ENCODE measurements at places on chromosomes 1 and 21.

DNA sequence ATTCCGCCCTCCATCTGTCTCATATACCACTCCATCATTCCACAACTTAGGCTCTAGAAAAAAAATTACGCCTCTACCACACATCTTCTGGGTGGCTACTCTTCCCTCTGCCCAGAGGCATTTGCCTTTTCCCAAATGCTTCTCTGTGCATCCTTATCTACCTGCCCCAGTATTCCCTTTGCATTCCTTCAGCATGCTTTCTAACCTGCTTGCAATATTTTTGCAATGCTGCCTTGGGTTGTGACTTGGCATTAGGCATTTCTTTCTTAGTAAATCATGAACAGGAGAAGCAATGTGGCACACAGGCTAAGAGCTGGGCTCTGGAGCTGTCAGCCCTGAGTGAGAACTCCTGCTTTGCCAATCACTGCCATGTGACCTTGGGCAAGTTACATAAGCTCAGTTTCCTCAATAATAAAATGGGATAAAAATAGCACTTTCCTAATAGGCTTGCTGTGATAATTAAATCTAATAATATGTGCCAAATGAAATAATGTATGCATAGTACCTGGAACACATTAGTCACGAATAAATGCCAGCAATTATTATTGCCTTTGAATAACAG, 276.0 kb downstream of the ASTN1 start:
- DNase-seq, result no peak

- peak; percentile 13 for DNase-seq
Measured at GRCh38 chr1:165408518-165408917, 36.4 kb downstream of the RXRG start.

GRCh38 chr21:20270365-20271055, 727.7 kb upstream of the NCAM2 start:
- no peak for DNase-seq

DNA sequence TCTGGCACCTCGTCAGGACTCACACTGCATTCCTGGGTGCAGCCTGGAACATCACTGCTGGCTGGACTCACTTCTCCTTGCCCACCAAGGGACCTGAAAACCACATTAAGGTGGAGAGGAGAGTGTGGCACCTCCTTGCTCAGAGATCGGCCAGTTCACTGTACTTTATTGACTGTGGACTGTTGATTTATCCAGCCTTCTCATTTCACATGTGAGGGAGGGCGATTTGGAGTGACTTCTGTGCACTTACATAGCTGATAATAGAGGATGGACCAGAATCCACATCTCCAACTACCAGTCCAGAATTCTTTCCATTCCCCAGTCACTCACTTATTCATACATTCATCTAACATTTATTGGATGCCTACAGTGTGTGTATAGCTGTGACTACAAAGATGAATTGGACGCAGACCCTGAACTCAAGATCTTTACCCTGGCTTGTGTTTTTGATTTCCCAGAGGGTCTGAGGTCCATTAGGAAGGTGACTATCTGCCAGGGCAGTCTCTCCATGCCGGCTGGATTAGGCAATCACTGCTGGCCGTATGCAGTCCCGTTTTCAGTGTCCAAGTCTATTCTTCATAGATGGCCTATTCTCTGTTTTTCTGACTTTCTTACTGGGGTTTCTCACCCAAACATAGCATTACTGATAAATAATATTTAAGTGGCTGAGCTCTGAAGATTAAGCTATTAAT, 233.5 kb upstream of the SGIP1 start:
- DNase-seq, result no peak

DNA sequence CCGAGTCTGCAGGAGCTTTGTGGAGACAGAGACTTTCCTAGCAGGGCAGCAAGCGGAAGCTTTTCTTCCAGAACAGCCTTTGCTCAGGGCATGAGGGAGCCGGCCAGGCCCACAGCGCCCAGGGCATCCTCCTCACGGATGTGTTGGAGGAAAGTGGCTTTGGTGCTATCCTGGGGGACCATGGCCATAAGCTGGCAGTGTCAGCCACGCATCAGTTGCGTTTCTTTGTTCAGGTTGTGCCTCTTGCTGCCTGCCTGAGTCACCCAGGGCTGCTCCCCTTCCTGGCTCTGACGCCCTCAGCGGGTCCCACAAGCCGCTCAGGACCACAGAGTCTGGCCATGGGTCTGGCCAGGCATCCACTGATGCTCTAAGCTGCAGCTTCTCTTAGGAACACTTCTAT, 39.6 kb upstream of the PRSS38 start:
- no peak for DNase-seq

DNA sequence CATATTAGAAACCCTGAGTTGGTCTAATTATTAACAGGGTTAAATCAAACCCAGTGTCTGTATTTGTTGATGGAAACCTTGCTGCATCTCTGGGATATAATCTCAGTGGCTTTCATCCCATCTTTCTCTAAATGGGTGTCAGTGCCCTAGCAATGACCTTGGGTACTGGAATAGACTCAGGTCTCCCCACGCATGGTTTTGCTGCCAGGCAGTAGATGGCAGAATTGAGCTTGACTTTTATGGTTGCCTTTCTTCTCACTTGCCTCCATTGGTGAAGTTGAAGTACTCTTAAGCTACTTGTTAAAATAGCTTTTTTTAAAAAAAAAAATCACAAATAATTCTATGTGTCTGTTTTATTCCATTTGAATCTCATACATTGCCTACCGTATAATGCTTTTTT, 81.8 kb upstream of the HMCN1 start:
- DNase-seq, result no peak

DNA sequence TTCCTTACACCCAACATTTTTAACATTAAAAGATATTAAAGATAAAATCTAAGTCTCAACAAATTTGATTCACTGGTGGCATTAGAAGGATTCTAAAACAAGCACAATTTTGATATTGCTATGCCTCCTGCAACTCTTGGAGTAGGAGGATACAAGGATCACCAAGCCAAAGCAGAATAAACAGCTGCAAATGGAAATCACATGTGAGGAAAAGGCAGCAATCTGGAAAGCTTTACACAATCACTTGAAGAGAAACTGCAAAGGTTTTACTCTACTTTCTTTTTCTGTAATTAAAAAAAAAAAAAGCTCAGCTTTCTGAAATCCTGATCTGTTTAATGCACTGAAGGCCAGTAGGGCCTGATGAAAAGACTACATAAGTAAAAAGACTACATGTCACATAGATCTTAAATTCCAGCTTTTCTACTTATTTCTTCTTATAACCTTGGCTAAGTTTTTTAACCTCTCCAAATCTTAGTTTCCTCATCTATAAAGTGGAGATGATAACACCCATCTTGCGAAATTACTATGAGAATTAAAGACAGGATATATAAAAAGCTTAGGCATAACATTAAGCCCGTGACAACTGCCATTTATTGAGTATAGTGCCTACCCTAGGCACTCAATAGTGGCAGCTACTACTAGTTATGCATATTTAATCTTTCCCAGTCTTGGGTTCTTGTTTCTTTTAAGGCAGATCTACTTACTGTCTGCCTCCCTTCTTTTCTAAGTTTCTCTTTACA, 73.5 kb downstream of the EPS15 start:
- no peak for DNase-seq

DNA sequence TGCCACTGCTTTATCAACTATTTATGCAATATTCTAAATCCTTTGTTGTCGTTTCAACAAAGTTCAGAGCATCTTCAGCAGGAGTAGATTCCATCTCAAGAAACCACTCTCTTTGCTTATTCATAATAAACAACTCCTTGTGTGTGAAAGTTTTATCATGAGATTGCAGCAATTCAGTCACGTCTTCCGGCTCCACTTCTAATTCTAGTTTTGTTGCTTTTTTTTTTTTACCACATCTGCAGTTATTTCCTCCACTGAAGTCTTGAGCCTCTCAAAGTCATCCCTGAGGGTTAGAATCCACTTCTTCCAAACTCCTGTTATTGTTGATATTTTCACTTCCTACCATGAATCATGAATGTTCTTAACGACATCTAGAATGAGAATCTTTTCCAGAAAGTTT, 14.8 kb upstream of the ETS2 start:
- no peak for DNase-seq

DNA sequence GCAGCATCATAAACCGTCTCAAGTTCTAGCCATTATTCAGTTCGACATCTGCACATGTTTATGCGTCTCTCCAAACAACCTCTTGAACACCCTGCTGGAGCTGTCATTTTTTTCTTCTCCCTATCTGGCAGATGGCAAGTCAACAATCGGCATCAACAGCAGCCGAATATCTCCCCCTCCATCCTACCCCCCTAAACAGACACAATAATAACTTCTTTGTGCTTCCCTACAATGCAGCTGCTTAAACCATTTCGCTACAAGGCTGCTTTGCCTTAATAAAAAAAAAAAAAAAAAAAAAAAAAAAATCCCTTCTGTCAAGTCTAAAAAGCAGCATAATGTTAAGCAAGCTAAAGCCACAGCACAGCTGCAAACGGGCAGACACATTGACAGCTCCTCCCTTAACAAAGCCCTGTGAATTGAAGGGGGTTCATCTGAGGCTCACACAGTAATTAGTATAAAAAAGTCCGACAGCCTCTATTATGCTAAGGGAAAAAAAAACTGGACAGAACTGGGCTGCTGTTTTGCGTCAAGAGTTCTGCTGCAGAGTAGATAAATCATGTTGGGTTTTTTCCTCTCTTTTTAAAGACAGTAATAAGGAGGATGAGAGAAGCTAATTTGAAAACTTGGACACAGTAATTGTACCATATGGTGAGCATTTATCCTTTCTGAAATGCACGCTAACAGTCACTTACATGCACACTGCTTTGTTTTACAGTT, 136.4 kb downstream of the AKT3 start:
- peak; percentile 68 for DNase-seq

DNA sequence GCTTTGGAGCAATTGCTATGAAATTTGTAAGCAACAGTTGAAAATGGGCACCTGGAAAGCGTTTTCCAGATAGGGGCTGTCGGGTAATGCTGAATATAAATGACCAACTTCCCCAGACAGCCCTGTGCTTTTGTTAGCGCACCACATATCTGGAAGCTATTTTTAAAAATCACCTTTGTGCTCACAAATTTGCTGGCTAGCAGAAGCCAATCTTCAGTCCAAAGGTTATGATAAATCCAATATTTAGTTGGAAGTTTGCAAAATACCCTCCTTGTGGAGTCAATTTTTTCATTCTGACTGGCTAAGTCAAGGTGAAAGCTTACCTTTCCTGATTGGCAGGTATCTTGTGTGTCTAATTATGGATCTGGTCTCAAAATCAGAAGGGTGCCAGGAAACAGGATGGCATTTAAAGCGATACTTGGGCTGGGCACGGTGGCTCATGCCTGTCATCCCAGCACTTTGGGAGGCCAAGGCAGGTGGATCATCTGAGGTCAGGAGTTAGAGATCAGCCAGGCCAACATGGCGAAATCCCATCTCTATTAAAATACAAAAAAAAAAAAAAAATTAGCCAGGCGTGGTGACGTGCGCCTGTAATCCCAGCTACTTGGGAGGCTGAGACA, 124.1 kb upstream of the AJAP1 start:
- no peak for DNase-seq

DNA sequence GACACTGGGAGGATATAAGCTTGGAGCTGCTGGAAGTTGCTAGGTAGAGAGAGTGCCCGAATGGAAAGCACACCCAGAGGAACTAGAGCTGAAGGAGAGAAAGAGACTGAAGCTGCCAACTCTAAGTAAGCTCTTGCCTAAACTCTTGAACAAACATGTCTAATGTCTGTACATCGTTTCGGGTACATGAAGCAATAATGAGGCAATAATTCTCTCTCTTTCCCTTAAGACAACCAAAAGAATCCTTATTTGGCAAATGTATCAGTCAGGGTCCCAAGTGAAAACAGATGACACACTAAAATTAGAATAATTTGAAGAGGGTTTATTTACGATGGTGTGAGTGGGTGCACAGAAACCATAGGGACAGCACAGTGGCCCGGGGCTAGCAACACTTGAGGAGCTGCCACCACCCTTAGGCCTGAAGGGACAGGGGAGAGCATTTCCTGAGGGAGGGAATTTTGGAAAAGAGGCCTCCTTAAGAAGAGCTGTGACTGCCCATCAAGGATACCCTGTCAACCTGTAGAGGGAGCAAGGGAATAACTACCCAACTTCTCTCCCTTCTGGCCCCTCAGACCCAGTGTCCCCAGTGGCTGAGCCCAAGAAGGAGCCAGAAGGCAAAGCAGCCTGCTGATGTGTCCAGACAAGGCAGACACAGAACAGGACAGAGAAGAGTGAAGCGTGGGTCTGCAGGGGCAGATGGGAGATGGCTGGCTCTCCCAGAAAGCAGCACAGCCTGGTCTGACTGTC, 36.1 kb upstream of the KHDRBS1 start:
- peak; percentile 74 for DNase-seq

DNA sequence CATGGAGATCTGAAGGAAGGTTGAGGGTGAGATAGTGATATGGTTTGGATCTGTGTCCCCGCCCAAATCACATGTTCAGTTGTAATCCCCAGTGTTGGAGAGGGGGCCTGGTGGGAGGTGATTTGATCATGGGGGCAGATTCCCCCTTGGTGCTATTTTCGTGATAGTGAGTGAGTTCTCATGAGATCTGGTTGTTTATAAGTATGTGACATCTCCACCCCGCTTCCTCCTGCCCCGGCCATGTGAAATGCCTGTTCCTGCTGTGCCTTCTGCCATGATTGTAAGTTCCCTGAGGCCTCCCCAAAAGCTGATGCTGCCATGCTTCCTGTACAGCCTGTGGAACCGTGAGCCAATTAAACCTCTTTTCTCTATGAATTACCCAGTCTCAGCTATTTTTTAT, 451.9 kb upstream of the VAMP3 start:
- DNase-seq, result no peak

- DNase-seq, result no peak
Measured at GRCh38 chr1:162889989-162890388, 29.0 kb upstream of the CCDC190 start.

GRCh38 chr1:109828756-109829505, 65.2 kb upstream of the EPS8L3 start:
- no peak for DNase-seq

- no peak for DNase-seq
Measured at GRCh38 chr1:192521734-192522133, 53.8 kb upstream of the RGS1 start.

GRCh38 chr1:11175461-11175860, 13.7 kb upstream of the ANGPTL7 start:
- DNase-seq, result no peak

GRCh38 chr1:34361121-34361520, 184.4 kb downstream of the C1orf94 start:
- no peak for DNase-seq

- no peak for DNase-seq
Measured at GRCh38 chr21:45010860-45011259, 63.5 kb upstream of the ADARB1 start.

GRCh38 chr21:45299864-45300785, 12.4 kb upstream of the POFUT2 start:
- no peak for DNase-seq

GRCh38 chr1:116112388-116113140, 1.4 kb downstream of the MAB21L3 start:
- no peak for DNase-seq

GRCh38 chr1:10888791-10889649, 92.6 kb upstream of the CASZ1 start:
- DNase-seq, result no peak

- DNase-seq, result peak; percentile 50
Measured at GRCh38 chr1:8465013-8465412, 147.1 kb downstream of the SLC45A1 start.
